ENCODE measurements at places on chromosomes 2 and 18.
A peak's percentile ranks its signal among the peaks of the same experiment; 100 is the strongest.

GRCh38 chr2:238743243-238744065, 104.4 kb upstream of the TWIST2 start:
- no peak for DNase-seq

- DNase-seq = no peak
These were observed 232.9 kb upstream of the ID2 start for GRCh38 chr2:8448824-8449556.

- DNase-seq = no peak
These were observed 97.1 kb downstream of the SH3RF3 start for GRCh38 chr2:109226128-109226527.

DNA sequence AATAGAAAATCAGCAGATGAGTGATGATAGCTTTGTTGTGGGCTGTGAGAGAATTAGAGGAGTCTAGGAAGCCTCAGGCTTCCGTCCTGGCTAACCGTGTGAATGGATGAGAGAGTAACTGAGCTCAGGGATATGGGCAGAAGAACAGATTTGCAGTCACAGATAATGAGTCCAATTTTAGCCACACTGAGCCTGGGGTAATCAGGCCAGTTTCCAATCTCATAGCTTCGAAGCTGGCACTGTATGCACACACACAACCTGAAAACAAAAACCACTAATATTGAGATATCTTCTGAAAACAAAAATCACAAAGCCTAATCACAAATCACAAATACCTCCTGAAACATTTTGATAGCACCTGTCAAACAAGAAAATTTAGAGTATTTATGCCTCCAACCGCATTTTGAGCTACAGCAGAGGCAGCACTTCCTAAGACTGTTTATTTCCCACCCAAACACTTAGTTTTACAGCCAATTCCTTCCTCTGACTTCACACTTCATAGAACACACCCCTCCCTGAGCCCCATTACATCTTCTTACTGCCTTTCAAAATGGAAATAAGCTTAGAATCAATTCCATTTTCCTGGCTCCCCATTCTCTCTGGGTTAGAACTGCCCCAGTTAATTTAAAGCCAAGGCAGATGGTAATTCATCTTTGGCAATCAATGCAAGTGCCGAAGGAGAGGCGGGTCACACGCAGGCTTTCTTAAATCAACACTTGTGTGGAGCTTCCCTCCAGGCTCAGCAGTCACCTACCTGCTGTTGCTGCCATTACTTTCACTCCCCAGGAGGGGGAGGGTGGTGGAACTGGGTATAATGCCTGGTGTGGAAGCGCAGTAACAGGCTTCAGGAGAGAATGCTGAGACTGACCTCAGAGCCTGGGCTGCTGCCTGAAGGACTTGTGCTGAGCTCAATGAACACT, 18.9 kb downstream of the TTR start:
- peak; percentile 2 for DNase-seq

DNA sequence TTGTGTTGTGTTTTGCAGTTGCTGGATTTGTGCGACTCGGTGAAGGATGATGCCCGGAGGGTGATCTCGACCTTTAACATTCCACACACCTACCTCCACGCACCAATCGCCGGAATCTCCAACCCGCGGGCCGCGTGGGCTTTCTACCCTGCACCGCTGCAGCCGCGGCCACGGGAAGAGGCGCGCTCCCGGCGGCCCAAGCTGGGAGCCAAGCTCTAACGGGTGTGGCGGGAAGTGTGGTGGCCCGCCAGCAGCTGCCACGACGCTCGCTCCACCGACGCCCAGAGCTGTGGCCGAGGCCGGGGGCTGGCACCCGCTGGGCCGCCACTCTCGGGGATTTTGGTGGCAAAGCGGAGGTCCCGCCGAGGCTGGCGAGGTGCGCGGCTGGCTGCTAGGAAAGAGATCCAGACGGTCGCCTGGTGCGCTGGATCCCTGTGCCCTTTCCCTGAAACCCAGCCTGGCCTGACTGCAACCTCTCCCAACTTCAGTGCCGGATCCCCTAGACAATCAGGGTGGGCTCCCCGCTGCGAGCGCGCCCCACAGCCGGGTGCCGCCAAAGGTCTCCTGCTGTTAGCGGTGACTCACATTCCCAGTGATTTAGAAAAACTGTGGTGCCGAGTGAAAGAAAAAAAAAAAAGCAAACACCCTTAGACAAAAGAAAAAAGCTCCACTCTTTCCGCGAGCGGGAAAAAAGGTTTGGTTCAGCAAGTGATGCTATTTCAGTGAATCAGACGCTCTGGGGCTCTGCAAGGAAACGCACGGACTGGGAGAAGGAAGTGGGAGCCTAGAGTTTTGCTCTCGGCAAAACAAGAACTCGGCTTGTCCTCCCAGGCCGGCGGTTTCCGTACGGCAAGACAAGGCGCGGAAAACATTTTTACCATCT, 2.9 kb upstream of the BCL2L11 start:
- DNase-seq = peak; percentile 32

DNA sequence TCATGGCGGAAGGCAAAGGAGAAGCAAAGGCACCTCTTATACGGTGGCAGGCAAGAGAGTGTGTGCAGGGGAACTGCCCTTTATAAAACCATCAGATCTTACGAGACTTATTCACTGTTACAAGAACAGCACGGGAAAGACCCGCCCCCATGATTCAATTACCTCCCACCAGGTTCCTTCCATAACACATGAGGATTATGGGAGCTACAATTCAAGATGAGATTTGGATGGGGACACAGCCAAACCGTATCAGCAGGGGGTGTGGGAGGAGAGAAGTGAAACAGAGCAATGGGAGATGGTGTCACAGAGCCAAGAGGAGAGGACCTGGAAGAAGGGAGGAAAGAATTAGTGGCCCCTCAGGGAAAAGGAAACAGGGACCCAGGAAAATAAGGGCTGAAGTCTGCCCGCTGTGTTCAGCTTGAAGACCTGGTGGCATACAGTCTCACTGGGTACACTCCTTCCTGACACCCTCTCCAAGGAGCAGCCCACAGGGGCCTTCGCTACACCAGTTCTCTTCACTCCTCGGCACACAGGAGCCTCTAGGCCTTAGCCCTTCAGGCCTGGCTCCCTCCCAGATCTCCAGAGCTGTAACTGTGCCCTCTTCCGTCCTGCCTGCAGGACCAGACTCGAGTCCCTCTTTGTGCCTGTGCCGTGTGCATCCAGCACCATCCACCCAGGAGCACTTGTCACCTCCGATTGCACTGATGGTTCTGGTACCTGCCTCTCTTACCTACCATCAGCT, 262.1 kb downstream of the EIPR1 start:
- no peak for DNase-seq

DNA sequence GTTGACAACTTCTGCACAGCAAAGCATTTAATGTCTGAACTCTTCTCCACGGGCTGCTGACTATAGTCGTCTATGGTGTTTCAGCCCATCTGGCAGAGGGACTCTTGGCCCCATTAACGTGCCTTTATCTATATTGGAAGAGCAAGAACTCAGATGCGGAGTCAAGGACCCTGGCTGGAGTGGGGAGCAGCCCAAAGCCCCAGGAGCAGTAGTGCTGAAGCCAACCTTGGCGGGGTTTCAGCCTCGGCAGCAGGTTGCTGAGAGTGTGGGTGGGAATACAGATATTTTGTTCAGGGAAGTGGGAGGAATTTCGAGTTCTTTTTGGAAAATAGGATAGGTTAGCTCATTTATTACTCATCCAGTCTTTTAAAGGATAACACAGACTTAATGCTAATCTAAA, 34.2 kb downstream of the TMEM17 start:
- DNase-seq = no peak

DNA sequence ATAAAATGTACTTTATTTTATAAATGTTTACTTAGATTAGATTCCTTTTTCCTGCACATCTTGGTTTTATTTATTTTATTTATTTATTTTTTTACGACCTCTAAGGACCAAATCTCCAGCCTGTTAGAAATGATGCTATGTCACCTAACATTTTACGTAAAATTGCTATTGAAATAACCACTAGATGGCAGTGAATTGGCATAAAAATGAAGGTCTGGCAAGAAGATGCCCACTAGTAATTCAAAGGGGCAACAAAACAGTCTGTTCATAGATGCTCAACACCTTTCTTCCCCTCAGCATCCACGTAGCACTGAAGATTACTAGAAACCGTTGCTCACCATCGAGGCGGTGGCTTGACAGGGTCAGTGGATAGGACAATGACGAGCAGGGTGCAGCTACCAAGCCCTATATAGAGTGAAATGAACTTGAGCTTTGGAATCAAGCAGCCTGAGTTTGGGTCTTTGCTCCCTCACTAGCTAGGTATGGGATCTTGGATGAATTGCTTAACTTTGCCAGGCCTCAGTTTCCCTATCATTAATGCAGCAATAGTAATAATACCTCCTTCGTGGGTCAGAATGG, 128.7 kb upstream of the L3MBTL4 start:
- DNase-seq = peak; percentile 38

DNA sequence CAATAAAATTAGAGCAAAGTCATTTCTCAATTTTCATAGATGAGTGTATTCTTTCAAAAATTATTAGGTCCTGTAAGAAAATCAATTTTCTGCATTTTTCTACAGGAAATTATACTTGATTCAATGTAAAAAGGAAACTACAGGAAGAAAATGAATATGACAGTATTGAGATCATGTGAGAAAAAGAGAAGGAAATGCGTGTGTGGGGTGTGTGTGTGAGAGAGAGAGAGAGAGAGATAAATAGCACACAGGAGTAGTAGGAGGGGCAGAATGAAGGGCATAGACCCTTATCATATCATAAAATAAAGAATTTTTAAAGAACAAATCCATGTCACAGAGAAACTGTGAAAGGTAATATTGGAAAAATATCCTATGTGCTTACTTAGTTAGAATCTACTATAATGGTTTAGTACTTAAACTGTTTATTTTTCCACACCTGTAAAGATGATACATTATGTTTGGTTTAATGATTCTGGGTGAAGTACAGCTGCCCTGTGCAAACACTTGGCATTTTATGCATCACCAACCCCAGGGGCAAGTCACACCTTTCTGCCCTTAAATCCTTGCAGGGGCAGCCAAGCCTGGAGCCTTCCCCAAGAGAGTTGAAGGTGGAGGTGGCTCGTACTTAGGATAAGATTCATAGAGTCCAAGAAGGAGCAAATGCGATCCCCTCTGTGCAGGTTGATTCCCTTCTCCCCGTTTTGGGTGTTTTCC, 276.4 kb downstream of the TGIF1 start:
- DNase-seq = no peak

- DNase-seq = no peak
These were observed 106.9 kb downstream of the FARSB start for GRCh38 chr2:222548992-222549391.

- no peak for DNase-seq
These were observed 464.5 kb upstream of the SALL3 start for GRCh38 chr18:78514910-78515670.

GRCh38 chr2:10392951-10393639, 55.0 kb downstream of the ODC1 start:
- DNase-seq = no peak

- DNase-seq = no peak
These were observed 40.4 kb downstream of the CYRIA start for GRCh38 chr2:16625201-16625729.

- DNase-seq = no peak
These were observed 104.2 kb downstream of the LRP2 start for GRCh38 chr2:169258045-169258601.

- DNase-seq = peak; percentile 36
These were observed 70.0 kb downstream of the TWSG1 start for GRCh38 chr18:9404565-9405060.

DNA sequence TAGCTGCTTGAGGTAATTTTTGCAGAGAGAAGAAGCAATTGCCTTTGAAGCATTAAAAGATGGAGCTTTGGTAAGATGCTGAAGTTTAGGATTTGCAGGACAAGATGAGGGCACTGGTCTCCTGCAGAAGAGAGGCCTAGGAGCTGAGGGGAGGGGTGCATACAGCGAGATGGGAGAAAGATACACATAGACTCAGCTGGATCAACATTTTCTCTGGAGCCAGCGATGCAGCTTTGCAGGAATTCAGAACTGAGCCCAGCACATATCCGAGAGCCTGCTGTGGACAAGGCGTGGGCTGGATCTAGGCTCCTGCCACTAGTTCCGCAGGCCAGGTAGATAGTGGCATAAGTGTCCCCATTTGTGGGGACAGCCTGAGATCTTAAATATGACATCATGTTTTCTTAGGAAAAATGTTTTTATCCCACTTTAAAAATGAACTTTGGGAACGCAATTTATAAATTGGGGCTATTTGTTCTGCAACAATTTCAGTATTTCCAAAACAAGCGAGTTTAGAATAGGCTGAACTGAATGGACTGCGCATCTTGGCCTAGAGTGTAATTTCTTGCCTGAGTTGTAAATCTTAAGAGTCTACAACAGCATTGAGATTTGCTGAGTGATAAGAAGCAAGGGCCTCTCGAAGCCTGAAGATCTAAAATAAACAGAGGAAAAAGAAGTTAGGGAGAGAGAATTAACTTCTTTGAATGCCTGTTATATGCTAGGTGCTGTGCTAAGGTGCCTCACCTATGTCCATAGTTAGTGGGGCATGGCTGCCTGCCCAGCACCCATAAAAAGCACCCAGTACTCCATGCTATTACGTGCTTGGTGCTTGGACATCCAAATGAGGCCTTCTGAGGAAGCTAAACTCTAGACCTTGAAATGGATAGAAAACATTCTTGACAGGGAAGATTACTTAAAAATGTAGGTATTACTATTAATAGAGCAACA, 17.3 kb downstream of the GRHL1 start:
- DNase-seq = no peak

DNA sequence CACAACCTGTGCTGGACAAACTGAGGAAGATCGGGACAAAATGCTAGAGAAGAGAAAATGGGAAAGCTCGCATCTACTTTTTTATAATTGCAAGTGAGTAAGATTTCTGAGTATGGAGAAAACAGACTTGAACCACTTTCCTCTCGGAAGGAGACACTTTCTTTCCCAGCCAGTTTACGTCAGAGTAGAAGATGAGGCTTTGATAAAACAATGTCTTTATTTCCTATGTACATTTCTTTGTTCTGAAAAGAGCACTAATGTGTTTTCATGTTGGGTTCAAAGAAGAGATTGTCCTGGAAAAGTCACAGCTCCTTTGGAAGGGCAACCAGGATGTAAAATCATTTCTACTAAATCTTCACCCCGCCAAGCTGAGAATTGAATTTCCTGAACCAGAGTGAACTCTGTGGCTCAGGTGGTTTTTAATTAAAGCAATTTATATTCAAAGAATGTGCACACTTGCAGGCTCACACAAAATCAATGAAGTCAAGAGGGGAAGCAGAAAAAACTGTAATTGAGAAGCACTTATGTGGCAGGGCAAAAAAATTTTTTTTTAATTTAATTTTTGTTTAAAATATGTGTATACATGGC, 23.4 kb upstream of the ITGA6 start:
- no peak for DNase-seq
